ENCODE measurements at places on chromosomes 11 and 22.
A peak's percentile ranks its signal among the peaks of the same experiment; 100 is the strongest.

DNA sequence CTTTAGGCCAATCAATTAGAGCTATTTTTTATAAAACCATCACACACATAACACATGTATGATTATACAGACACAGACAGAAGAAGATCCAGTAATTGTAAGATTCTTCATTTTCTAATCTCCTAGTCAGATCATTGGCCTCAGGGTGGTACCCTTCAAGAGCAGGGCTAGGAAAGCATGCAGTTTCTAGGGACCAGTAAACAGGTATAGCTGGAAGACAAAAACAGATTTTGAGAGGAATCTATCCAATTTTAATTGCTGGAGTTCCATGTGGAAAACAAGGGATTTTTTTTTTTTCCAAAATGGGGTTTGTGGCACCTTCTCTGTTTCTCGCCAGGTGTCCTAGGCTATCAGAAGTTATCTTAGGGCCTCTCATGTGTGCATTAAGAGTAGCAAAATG, 29.6 kb downstream of the METTL15 start:
- DNase-seq, result no peak

DNA sequence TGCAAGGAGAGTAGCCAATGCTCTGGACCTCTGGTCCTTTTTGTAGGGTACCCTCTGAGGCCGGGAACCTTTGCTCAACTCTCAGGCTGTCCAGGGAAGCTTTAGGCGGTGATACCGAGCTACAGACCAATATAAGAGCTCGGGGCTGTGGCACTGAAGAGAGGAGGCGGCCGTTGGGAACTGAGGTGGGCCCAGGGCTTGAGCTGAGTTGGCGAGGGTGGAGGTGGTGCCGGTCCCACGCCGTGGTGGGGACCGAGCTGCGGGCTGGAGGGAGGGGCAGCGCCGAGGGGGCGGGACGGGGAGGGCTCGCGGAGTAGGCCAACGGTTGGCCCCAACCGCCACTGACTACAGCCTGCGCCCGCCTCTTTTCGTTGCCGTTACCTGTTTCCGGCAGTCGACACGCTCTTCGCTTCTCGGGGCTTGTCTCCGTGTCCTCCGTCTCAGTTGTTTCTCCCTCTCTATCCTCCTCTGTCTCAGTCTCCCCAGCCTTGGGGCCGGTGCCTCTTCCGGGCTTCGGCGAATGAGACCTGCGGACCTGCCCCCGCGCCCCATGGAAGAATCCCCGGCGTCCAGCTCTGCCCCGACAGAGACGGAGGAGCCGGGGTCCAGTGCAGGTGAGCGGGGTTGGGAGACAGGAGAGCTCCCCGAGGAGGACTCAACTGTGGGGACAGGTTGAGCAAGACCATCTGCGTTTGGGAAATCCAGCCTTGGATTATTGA, at the start of gene NEU3:
Gene NEU3, plus strand, starts transcription at position 393 of the 719 bp plus-strand sequence. Its CDS starts 128 bp downstream, at position 521.
- DNase-seq, result peak; percentile 84

GRCh38 chr22:44801476-44801875, 49.1 kb downstream of the ARHGAP8 start:
- DNase-seq, result no peak

- no peak for DNase-seq
Observed at GRCh38 chr11:27464289-27464696, 8.3 kb downstream of the LGR4 start.

DNA sequence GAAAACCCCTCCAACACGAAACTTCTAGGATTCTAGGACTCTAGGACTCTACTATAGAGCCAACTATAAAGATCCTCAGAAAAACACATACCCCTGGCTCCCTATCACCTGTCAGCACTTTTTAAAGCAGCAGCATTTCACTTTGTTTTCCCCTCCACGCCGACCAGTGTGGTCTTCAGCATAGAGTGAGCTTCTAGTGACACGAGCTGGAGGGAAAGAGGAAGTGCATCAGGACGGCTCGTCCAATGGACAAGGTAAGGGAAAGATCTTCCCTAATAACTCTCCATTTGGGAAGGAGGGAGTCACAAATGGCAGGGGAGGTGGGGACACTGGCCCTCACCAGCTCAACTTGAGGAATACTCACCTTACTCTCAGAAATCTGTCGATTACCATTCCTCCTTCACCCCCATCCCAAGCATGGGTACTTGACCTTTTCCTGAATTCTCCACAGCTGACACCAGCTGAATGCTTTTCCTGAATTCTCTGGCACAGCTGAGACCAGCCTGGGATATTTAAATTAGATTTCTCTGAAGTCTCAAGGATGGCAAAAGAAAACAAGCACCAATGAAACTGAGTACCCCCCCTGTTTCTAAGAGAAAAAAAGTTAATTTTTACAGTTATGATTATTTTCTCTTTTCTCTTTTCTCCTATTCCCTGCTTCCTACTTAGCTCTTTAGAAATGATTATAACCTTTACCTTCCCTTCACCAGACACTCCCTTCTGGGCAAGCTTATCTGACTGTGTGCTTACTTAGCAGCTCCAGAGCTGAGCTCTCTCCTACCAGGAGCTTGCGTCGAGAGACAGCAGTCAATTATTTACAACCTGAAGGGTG, 33.3 kb upstream of the NNMT start:
- no peak for DNase-seq

DNA sequence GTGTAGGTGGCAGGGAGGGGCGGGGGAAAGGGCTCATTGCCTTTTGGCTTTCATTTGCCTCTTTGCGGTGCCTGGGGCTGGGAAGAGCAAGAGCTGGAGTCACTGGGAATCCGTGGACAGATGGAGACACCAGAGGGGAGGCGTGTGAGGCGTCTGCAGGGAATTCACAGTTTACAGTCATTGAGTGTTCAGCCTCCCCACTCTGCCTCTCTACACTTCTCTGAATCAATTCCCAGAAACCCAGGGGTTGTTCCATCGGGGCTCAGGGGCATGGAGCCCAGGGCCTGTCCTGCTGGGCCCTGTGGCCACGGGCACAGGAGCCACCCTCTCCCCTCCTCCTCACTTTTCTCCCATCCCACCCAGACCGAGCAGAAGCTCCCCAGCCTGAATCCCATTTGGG, 160.5 kb upstream of the NAV2 start:
- no peak for DNase-seq

GRCh38 chr11:121274332-121274991, 18.1 kb upstream of the SC5D start:
- DNase-seq, result no peak

DNA sequence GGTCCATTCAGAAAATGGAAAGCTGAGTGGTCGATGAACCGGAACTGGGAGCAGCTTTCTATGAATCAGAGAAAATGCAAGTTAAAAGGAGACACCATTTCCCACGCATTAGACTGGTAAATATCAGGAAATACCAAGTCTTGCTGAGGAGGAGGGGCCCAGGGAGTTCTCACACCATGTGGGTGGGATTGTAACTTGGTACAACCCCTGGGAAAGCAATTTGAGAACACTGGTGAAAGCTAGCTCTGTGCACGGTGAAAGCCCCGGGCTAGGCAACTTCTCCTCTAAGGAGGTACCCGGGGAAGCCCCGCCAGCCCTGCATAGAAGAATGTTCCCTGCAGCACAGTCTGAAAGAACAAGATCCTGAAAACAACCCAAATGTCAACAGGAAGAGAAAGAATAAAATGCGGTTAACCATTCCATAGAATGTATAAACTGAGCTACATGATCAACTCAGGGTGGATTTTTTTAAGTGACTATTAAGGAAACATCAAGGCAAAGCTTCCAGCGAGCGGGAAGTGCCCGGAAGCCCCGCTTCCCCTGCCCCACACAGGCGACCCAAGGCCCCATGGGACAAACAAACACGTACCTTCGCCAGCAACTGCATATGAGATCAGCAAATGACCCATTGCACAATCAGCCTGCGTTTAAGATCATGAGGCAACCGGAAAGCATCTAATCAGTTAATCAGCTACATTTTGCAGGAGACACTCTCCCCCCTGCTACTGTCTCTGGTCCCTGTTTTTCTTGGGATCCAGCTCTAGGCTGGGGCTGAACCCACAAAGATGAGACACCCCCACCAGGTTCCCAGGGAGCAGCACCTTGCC, 11.3 kb downstream of the SHANK2 start:
- DNase-seq, result no peak

DNA sequence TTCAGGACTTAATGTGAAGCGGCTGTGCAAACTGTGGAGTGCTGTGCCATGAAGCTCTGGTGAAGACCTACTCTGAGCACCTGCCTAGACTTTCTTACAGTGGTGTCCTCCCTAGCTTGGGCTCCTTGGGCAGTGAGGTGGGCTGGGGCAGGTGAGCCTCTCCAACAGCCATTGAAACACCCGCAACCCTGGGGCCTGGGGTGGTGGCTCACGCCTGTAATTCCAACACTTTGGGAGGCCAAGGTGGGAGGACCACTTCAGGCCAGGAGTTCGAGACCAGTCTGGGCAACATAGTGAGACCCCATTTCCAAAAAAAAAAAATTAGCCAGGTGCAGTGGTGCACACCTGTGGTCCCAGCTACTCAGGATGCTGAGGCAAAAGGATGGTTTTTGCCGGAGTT, 14.3 kb upstream of the SEC14L3 start:
- no peak for DNase-seq

- DNase-seq, result peak; percentile 44
Observed at GRCh38 chr11:10398525-10398924, 56.5 kb upstream of the AMPD3 start.

DNA sequence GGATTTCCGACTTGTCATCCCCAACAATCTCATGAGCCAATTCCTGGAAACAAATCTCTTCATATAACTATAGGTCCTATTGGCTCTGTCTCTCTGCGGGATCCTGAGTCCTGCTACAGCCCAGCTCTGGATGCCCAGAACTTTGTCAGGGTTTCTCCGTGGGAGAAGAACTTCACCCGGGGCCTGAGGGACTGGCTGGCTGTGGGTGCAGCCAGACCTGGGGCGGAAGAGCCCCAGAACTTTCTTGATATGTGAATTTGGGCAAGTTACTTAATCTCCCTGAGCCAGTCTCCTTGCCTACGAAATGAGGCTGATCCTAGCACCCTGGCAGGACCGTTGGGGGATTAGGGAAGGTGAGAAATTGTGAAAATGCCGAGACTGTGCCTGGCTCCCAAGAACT, 6.6 kb upstream of the TRIM29 start:
- peak; percentile 35 for DNase-seq

GRCh38 chr11:76152741-76153570, 53.3 kb downstream of the WNT11 start:
- DNase-seq, result peak; percentile 48

DNA sequence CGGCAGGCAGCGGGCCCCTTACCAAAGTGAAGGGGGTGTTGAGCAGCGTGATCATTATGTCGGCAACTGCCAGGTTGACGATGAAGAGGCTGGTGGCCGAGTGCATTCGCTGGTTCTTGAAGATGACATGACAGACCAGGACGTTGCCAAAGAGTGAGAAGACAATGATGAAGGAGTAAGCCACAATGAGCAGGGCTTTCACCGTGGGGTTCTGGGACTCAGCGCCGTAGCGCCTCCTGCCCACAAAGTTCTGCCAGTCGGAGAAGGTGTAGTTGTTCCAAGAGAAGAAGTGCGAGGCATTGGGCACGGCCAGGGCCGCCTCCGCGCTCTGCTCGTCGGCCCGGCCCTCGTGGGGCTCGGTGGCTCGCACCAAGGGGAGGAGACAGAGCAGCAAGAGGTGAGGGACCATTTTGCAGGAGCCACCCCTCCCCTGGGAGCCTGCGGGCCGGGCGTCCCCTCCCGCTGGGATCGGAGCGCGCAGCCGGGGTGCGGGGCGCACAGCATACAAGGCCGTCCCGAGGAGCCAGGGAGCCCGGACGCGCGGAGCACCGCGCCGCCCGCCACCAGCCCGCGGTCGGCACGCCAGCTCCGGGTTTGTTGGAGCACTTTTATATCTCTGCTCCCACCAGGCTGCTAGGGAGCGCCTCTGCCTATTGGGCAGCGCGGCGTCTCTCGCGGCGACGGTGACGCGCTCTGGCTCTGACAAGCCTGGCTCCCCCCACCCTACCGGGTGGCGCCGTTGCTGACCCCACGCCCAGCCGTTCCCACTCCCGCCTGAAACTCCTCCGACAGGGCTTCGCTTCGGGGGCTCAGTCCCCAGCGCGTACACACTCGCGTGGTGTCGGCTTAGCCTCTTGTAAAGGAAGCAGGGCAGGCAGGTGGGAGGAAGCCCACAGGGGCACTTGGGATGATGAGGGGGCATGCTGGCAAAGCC, at the start of gene GPR83:
Gene GPR83, minus strand, starts transcription at position 581 of the 934 bp plus-strand sequence. Its CDS starts 172 bp downstream, at position 409.
- DNase-seq, result peak; percentile 74

GRCh38 chr11:63913866-63914830, 2.8 kb downstream of the RCOR2 start:
- no peak for DNase-seq

DNA sequence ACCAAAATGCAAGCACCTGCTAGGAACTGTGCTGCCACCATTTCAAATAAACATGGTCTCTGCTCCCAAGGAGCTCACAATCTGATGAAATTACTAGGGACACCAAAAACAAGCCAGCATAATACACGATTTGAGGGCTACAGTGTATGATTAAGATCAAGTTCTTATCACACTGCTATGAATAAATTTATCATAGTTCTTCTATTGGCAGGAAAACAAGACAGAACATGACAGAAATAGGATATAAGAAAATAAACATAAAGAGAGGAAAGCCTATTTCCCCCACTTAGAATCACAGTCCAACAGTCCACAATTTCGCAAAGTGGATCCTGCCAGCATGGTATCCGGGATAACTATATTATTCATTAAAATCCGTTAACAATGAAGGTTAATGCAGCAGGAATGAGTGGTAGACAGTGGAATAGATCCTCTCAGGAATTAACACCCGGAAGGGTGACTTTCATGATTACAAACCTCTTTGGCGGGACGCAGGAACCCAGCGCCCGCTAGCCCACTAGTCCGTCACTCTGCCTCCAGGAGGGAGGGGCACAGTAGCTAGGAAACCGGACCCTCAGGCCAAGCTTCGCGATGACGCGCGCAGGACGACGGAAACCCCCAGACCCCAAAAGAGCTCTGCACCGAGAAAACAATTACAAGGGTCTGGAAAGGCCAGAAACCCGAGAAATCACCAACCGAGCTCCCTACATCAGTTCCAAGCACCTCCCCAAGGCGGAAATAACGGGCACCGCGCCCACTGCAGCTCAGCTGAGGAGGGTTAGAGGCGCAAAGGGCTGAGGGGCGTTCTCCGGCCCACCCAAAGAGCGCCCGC, 607 bp downstream of the CCDC82 start:
- no peak for DNase-seq

GRCh38 chr11:14106303-14107049, 144.0 kb downstream of the SPON1 start:
- no peak for DNase-seq

DNA sequence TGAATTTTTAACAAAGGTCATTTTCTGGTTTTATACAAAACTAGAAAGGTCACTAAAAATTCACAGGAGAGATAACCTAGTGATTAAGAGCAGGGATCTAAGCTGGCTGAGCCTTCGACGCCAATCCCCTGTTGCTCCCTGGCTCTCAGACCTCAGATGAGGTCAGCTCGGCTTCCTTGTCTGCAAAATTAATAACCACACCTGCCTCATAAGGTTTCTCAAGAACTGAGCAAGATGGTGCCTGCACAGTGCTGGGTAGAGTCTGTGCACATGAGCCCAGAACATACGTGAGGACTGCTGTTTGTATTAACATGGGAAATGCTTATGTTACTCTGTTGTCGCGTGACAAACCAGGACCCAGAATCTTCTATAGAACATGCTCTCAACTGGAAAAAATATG, 24.4 kb upstream of the CD5 start:
- DNase-seq, result no peak

DNA sequence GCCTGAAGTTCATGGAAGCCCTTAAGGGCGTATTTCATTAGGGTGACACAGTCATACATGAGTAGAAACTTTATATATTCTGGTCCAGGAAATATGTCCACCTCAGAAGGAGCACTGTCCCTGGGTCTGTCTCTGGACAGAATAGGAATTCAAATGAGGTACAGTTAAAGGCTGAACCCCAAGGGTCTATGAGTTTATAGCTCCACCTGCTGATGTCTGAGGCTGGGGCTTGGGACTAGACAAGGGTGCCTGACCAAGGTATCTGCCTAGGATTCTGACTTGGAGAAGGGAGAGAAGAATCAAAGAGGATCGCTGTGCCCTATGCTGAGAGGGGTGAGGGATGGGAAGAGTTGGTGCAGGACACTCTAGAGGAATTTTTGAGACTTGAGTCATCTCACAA, 14.9 kb downstream of the HEPHL1 start:
- DNase-seq, result no peak

Data from ecto neural progenitor cell (in vitro differentiated cells).